ENCODE measurements at places on chromosomes 4 and X.

DNA sequence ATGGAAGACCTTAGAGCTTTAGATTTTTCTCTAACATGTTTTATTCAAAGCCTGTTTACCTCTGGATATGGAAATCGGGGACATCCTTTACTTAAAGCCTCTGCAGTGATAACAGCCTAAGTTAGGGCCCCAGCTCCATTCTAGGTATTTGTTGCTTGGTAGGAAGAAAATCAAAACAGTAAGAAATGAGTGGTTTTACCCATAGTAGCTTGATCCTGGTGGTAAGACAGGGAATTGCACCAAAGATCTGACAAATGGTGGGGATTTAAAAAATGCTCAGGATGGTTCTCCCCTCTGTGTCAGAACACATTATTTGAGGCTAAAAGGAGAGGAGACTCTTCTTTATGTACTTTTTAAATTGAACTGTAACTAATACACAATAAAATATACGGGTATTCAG is 52.4 kb downstream of the AFF2 start:
- H3K36me3 ChIP-seq, result no peaks in the 10 kb centered on the region
- H3K27me3 ChIP-seq, result no peaks in the 10 kb centered on the region
- DNase-seq, result no peak
- H3K4me1 ChIP-seq, result no peaks in the 10 kb centered on the region
- no peak overlapping the region for H3K27ac ChIP-seq

DNA sequence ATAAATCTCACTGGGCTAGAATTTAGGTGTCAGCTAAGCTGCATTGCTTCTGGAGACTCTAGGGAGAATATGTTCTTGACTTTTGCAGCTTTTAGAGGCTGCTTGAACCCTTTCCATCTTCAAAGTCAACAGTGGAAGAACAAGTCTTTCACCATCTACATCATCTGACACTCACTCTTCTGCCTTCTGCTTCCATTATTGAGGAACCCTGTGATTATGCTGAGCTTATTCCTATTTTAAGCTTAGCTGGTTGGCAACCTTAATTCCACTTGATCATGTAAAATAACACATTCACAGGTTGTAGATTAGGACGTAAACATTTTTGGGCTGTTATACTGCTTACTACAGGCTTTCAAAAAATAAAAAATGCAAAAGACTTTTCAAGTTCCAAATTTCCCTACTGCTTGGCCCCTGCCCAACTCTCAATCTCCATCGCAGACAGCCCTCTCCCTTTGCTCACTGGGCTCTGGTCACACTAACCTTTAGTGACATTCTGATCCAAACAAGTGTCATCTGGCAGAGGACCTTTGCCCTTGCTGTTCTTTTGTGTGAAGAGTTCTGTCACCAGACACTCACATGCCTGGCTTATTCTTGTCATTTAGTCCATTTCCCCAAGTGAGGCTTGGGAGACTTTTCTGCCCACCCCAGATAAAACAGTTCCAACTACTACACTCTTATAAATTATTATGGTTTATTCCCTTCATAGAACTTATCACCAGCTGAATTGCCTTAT is 1056.0 kb downstream of the STIM2 start:
- no peaks in the 10 kb centered on the region for H3K36me3 ChIP-seq
- peak overlapping the region; percentile 59 for H3K27ac ChIP-seq
- DNase-seq, result no peak
- H3K4me1 ChIP-seq, result no peaks in the 10 kb centered on the region
- no peak overlapping the region for H3K4me3 ChIP-seq

DNA sequence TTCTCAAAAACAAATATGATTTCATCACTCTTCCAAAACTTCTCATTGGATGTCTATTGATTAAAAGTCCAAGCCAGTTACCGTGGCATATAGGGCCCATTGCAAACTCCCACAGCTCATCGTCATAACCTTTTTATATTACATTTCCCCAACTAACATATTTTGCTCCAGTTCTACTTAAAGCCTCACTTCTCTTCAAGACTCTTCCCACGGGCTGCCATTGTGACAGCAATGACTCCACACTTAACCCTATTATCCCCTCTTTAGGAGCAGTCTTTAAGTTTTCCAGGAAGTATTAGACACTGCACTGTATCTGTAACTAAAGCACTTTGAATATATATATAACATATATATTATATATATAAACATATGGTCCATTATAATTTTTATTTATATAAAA is 44.5 kb downstream of the DTHD1 start:
- no peaks in the 10 kb centered on the region for H3K4me1 ChIP-seq
- H3K4me3 ChIP-seq, result no peak overlapping the region
- no peak overlapping the region for H3K27ac ChIP-seq
- H3K27me3 ChIP-seq, result no peaks in the 10 kb centered on the region
- DNase-seq, result no peak
- no peaks in the 10 kb centered on the region for H3K36me3 ChIP-seq

GRCh38 chrX:14420841-14421240 is 108.5 kb upstream of the GLRA2 start:
- H3K27ac ChIP-seq, result no peak overlapping the region
- DNase-seq, result no peak
- H3K27me3 ChIP-seq, result no peaks in the 10 kb centered on the region

DNA sequence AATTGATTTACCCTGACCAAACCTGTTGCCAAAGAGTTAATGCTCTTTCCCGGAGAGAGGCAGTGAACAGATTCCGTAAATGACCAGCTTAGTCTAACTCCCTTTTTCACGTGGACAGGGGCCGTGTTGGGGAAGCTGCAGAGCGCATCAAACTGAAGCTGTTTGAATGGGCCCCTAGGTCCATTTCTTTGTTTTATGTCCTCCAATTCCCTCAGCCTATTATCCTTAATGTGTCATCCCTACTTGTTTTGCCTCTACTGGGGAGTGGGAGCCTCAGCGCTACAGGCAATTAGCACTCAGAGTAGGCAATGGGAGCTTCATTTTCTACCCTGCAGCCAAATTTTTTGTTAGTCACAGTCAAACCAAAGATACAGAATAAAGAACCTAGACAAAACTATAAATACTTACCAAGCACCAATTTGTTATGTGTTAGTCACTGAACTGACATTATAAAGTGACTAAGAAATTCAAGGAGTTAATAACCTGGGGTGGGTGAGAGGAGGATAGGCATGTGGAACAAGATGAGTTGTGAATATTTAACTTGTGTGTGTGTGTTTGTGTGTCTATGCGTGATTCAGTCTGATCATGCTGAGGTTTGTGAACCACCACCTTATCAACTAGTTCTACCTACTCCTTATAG is 417.4 kb downstream of the PACRGL start:
- no peaks in the 10 kb centered on the region for H3K4me1 ChIP-seq
- no peak overlapping the region for H3K4me3 ChIP-seq
- no peak overlapping the region for H3K27ac ChIP-seq
- no peak for DNase-seq

- H3K27me3 ChIP-seq, result no peaks in the 10 kb centered on the region
- no peaks in the 10 kb centered on the region for H3K36me3 ChIP-seq
- H3K4me3 ChIP-seq, result no peak overlapping the region
- H3K27ac ChIP-seq, result no peak overlapping the region
- H3K4me1 ChIP-seq, result no peaks in the 10 kb centered on the region
- DNase-seq, result no peak
Measured at GRCh38 chrX:14670819-14671218, 141.5 kb downstream of the GLRA2 start.

DNA sequence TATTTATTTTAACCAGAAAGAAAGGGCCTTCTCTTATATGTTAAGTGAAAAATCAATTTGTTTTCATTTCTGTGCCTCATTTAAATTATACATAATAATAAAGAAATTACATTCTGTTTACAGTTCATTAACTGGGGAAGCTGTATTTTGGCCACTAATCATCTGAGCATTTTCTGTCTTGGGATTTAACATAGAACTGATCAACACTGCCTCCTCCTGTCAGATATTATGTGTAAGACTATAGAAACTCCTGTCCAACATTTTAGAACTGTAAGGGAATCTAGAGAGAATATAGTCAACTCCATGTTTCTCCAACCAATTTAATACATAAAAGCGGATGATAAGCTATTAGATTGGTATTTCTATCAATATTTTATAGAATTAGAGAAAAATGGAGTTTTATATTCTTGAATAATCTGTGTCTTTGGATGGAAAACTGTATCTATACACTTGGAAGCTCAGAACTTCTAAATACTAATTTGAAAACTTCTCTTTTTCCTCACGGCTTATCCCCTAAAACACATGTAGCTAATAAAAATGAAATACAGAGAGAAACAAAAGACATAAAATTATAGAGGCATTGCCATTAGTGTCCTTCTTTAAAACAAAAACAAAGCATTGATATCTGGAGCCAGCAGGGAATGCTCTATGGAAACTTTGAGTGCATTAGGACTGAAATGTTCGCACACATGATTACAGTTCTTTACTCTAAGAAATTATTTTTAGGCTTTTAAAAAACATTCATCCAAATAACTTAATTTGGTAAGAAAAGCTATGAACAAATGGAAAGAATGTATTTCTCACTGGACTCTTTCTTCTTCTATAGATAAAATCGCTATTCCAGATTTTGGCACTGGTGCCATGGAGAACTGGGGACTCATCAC is 33.1 kb downstream of the ENPEP start:
- no peak for DNase-seq
- no peaks in the 10 kb centered on the region for H3K4me1 ChIP-seq
- no peak overlapping the region for H3K27ac ChIP-seq
- H3K27me3 ChIP-seq, result no peaks in the 10 kb centered on the region
- H3K36me3 ChIP-seq, result no peaks in the 10 kb centered on the region
